ENCODE measurements at places on chromosomes 12 and 14.

- no peak for DNase-seq
These were observed 12.5 kb upstream of the FOXN3 start for GRCh38 chr14:89429199-89430181.

DNA sequence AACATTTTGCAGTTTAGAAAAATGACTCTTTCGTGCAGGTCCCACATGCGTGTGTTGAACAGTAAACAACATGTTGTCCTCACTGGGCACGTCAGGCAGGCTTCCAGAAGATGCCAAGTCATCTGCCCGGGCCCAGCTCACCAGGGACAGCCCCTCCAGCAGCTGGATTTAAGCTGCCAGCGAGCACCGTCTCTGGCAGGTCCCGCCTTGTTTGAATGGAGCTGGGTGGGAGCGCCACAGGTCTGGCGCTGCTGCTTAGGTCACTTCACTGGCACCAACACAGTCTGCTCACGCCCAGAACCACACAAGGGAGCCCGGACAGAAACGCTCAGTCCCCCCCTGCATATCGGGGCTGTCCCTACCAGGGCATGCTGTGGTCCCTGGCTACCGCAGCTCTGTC, 33.1 kb upstream of the MMP17 start:
- no peak for DNase-seq

DNA sequence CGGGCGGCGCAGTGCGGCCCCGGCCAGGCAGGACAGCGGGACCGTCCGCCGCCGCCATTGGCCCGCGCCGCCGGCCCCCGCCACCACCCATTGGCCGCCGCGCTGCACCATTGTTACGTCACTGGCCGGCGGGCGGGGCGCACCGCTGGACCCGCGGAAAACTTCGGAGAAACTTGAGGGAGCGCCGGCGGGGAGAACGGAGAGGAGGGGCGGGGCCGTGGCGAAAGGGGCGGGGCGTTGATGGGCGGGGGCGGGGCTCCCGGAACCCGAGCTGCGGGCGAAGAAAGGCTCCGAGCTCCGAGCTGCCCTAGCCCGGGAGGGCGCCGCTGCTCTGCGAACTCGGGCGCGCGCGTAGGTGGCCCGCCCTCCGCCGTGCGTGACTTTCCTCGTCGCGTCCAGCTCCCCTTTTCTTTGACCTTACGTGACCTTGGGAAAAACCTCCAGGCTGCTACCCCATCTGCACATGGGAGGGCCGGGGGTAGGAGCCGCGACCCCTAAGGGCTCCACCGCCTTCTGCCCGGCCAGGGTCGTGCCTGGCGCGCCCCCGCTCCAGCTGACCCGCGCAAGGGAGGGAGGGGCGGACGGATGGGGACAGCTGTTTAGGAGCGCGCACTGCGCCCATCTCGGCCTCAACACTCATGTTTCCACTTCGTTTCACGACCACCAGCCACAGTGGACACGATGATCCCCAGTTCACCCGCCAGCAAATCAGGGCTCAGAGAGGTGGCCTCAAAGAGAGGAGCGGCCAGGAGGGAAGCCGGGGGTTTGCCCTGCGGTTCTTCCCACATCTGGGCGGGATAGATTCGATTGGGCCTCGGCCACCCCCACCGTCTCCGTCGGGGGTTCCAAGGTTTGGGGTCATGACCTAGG, at the start of gene ANKRD9:
TSS of gene ANKRD9 (minus strand) at position 31 of the 870 bp plus-strand sequence. CDS start 1,887 bp downstream, outside the sequence.
- DNase-seq = peak; percentile 96

GRCh38 chr14:68268719-68269118, 449.1 kb downstream of the RAD51B start:
- peak; percentile 33 for DNase-seq

DNA sequence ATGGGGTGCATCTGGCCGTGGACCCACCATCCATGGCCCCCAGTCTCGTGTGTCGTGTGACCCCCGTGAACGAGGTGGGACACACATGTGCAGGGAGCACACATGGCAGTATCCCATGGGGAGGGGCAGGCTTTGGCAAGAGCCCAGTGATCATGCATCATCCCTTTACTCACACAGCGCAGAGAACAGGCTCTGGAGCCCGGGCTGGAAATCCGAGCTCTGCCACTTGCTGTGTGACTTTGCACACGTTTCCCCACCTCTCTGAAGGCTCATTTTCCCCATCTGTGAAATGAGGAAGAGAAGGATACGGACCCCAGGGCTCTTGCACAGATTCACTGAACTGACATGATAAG, 119.9 kb downstream of the PHETA1 start:
- peak; percentile 19 for DNase-seq

DNA sequence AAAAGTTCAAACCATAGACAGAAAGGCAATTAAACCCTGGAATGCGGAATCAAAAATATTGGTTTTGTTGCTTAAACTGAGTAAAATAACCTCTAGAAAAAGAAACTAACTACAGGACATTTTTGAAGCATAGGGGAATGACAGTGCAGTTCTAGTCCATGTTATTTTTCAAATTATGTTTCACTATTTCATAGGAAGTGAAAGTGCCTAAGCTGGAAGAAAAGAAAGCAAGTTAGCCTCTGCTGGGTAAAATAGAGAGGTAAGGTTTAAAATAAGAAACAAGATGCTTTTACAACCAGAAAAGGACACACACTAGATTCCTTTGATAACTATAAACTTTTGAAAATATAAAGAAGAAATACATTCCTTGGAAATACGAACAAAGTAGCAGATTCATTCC, 1.1 kb downstream of the CLECL1 start:
- no peak for DNase-seq

DNA sequence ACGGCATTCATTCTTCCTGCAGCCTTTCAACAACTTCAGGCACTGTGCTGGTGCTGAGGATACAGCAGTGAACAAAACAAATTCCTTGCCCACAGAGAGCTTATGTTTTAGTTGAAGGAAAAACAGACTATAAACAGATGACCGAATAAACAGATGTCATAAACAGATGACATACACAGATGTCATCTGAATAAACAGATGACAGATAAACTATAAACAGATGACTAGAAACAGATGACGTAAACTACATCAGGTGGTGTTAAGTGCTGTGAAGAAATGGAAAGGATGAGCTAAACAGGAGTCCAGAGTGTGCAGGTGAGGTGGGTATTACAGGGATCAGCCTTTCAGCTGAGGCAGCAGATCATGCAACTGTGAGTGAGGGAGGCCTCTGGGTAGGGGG, 80.9 kb downstream of the FAR2 start:
- DNase-seq = no peak

DNA sequence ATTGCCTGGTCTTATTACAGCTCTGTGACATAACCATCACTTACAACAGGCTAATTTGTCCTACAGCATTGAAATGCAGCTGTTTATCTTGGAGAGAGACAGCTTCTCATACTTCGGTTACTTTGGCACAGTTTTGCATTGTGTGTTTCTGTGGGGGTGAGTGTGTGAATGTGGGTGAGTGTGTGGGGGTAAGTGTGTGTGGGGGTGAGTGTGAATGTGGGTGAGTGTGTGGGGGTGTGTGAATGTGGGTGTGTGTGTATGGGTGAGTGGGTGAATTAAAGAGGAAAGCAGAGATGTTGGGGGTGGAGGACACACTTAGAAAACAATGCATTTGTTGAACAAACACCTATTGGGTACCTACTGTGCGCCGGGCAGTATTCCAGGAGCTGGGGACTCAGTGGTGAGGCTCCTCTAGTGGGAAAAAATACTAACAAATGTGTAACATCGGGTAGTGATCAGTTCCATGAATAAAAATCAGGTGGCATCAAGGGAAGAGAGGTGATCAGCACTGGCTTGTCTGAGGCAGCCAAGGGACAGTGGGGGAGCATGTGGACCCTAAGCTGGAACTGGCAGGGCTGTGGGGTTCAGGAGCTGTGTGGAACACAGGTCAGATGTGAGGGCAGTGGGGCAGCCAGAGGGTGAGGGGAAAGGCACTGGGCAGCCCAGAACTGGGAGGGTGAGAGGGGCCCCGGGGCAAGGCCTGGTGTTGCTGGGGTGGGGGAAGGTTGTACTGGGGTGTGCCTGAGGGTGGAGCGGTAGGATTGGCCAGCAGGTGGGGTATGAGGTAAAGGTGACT, 44.1 kb upstream of the AMN start:
- DNase-seq = no peak

GRCh38 chr14:55440385-55440784, at the start of gene TBPL2:
TBPL2 (minus strand) TSS chr14:55440616; CDS start chr14:55440449, 167 bp downstream.
- DNase-seq = no peak

GRCh38 chr14:101082036-101082435, 178.5 kb upstream of the RTL1 start:
- DNase-seq = no peak

- DNase-seq = no peak
These were observed 12.8 kb downstream of the MEG3 start for GRCh38 chr14:100838493-100839314.

DNA sequence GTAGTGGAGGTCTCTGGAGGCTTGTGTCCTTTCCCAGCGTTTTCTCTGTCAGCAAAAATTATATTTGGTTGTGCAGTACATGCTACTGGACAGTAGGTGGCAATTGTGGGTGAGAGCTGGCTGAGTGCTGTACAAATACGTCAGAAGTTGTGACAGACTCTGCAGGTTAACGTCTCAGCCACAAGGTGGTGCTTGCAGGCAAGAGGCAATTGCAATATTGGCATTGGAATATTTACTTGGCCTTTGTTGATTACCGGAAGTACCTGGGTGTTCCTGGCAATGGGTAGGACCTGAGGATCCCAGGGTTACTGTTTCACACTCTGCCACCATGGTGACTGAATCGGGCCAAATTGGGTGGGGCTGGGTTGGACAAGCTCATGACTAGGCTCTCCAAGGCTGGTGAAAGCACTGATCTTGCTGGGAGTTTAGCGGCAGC, 333.9 kb upstream of the LMO3 start:
- peak; percentile 24 for DNase-seq

- no peak for DNase-seq
These were observed 13.7 kb downstream of the FGF6 start for GRCh38 chr12:4431866-4432265.

- no peak for DNase-seq
These were observed 146.1 kb upstream of the LRIG3 start for GRCh38 chr12:59066445-59066844.

DNA sequence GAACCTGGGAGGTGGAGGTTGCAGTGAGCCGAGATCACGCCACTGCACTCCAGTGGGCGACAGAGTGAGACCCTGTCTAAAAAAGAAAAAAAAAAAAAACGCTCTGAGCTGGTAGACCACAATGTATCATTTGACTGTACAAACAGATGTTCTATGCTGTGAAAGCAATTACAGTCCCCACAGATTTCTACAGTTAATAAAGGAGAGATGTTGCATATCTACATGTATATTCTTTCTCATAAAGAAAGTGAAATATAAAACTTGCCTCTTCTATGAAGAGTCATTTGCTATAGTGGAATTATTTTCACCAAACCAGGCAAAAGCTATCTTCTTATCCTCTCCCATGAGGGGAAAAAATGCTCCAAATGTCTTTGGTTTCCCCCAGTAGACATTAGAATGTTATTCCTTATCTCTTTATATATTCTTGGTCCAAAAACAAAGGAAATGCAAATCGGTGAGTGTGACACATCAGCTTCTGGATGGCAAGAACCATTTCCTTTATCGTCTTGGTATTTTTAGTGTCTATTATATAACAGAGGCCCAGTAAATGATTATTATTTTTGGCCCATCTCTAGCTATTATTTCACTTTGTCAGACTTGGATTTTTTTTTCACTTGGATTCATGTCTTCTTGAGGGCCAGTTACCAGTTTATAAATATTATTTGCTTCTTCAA, 230.4 kb downstream of the SSPN start:
- DNase-seq = peak; percentile 18

DNA sequence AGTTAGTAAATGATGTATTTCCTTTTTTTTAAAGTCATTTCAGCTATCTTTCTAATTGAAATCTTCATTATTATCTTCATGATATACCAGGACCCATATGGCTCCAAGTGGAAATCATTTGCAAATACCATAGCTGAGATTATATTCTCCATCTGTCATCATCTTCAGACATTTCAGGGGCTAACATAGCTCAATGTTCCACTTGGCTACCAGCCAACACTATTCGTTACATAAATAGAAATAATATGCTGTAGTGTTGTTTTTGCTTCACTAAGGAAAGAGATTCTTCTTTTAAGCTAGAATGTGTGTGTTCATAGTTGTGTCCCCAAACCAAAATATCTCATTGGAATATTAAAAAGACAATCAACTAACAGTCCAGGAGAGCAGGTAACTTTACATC, 225.1 kb downstream of the DIO2 start:
- peak; percentile 48 for DNase-seq

GRCh38 chr12:62248873-62249272, 11.3 kb upstream of the USP15 start:
- peak; percentile 5 for DNase-seq

- DNase-seq = no peak
These were observed 171.5 kb downstream of the ANO2 start for GRCh38 chr12:5773550-5773949.

GRCh38 chr12:88985011-88985410, 367.3 kb downstream of the DUSP6 start:
- no peak for DNase-seq

DNA sequence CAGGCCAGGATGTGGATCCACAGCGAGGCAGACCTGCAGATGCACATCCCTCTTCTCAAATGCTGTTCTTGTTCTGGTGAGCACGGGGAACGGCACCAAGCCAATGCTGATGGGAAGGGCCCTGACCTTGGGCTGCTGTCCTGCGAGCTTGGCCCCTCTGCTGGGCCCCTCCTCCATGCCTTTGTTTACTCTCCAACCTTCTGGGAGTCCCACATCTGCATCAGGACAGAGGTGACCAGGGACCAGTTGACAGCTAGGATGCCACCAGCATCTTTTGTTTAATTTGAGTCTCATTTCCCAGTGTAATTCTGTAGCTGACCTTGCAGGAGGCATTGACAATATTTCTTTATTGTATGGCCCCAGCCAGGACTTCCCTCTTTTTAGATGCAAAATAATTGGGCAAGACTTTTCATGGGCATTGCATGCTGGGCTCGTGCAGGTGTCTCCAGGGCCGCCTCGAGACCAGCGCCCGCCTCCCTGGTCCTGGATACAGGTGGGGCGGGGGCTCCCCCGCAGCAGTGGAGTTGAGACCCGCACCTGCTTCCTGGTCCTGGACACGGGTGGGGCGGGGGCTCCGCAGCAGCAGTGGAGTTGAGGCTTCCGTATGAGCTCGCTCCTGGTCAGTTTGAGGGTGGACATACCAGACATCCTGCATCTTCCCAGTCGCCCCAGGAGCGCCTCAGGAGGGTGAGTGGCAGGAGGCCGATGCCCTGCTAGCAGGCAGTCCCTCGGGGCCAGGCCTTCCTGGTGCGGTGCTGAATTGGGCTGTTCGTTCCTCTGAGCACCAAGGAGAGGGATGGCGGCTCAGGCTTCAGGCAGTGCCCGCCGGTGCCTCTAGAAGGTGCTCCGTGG, 11.4 kb downstream of the PACS2 start:
- no peak for DNase-seq

DNA sequence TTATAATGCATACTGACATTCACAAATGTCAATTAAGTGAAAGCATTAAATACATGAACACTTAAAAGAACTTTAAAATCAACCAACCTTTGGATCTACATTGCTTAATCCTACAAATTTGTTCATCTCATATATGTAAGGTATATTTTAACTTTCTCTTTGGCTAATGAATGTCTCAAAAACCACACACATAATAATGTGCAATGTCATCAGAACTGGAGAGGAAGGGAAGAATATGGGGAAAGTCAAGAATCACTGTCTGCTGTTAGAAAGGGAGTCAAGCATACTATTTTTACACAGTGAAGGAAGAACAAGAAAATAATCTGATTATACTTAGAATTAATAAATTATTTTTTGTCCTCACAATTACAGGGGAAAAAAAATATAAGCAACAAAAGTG, 4.9 kb downstream of the GMFB start:
- DNase-seq = no peak

- no peak for DNase-seq
These were observed 479.2 kb upstream of the RGS6 start for GRCh38 chr14:71452987-71453386.

GRCh38 chr12:13817131-13817530, 164.3 kb downstream of the GRIN2B start:
- no peak for DNase-seq
